Stimulated activated CD8-positive, alpha-beta memory T cell treated with anti-CD3 and anti-CD28 coated beads, Interleukin-15, amount 100 ng/mL, for 4 hours (primary cell): ENCODE measurements at places on chromosomes 6 and 20.

- no peak for DNase-seq
These were observed 5.1 kb upstream of the SIRPD start for GRCh38 chr20:1562622-1563021.

DNA sequence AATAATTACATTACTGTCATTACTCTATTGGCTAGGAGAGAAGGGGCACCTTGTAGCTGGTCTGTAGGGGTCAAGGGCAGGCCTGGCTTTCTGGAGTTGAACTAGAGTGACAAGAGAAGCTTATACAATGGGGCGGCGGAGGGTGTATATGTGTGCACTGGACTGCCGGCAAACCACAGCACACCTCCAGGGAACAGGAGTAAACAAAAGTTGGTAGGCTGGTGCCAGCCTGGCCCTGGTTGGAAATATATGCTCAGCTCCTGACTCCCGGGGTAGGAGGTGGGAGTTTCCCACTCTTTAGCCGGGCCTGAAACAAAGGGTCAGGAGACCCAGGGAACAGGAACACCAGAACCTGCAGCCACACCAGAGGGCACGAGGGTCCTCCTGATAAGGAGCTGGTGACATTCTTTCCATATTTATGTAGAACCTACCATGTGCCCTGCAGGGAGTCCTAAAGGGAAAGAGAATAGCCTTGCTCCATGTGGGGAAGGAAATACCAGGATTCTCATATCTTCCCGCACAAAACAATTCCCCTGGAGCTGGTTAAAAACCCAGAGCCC lies 5.1 kb downstream of the C6orf132 start:
- DNase-seq = no peak

DNA sequence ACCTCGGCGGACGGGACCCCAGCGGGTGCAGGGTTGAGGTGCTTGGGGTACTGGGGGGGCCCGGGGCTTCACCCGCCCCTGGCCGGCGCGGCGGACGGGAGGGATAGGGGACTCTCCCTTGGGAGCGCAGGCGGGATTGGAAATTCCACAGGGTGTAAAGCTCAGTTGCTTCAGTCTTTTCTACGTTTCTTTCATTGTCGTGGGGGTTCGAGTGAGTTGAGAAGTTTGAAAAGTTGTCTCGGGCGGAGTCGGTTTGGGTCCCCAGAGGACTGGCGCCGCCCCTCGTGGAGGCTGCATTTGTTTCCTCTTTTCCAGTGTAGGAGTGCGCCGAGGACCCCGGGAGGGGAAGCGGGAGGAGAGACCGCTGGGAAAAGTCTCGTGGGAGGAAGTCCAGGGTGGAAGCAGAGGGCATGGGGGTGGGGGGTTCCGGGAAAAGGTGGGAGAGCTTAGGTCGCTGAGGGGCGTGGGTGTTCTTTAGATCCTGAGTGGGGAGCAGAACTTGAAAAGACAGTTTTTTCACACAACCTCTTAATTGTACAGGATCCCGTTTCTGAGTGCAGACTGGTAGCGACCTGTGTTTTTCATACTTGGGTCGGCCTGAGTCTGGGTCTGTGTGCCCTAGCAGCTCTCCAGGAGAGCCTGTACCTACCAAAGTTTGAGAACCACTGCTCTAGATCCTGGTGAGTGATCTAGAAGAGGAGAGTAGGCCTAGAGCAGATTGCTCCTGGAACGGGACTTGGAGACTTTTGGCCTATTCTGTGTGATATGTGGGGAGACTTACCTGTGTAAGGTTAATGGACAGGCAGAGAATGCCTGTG lies 495 bp downstream of the FAM83B start:
- DNase-seq = no peak

GRCh38 chr6:7917729-7918128 lies 7.1 kb upstream of the TXNDC5 start:
- no peak for DNase-seq

DNA sequence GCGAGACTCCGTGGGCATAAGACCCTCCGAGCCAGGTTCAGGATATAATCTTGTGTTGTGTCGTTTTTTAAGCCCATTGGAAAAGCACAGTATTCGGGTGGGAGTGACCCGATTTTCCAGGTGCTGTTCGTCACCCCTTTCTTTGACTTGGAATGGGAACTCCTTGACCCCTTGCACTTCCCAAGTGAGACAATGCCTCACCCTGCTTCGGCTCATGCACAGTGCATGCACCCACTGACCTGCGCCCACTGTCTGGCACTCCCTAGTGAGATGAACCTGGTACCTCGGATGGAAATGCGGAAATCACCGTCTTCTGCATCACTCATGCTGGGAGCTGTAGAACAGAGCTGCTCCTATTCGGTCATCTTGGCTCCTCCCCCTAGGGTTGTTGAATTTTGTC lies 307.7 kb upstream of the DEFB115 start:
- no peak for DNase-seq

GRCh38 chr6:37170273-37171200 lies 585 bp downstream of the PIM1 start:
- DNase-seq = no peak

- no peak for DNase-seq
These were observed 309 bp upstream of the ABRACL start for GRCh38 chr6:139028215-139028657.

DNA sequence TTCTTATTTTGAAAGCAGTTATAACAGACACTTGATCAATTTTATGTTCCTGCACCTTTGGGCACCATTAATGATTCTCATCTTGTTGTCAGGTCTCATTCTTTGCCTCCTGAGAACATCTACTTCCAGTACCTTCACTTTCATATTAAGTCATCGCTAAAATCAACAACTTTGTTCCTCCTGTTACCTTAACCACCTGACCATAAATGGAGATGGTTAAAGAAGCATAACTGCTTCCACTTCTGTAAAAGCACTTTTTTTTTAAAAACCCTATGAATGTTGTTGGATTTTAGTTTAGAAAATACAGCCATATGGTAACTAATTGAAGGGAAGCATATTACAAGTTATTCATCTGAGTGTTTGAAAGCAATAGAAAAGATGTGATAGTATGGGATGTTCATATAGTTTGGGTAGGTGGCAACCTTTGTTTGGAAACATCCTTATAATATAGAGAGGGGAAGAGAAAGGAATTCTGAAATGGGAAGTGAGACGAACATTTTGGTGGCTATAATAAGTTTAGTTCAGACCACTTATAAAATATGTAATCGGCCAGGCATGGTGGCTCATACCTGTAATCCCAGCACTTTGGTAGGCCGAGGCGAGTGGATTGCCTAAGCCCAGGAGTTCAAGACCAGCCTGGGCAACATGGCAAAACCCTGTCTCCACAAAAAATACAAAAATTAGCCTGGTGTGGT lies 53.9 kb downstream of the AFG1L start:
- no peak for DNase-seq

GRCh38 chr6:107545763-107546162 lies 55.8 kb downstream of the SOBP start:
- no peak for DNase-seq

GRCh38 chr6:8243475-8243874 lies 141.1 kb upstream of the EEF1E1 start:
- no peak for DNase-seq

DNA sequence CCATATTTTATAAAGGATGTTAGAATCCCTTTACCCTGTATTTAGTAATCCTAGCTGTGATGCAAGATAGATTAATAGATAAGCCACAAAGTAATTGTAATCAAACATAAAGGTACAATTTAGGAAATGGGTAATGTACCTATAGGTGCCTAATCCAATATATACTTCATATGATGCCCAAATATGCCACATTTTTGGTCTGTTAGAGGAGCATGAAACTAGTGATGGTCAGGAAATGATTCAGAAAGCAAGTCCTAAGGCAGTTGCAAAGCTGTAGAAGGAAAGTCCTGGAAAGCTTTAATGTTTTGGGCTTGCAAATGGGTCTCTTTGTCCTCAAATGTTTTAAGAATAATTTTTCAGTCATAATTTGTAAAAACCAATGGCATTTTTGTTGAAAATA lies 76.6 kb upstream of the PTPRK start:
- DNase-seq = no peak
